ENCODE measurements at places on chromosomes 16 and 17.

DNA sequence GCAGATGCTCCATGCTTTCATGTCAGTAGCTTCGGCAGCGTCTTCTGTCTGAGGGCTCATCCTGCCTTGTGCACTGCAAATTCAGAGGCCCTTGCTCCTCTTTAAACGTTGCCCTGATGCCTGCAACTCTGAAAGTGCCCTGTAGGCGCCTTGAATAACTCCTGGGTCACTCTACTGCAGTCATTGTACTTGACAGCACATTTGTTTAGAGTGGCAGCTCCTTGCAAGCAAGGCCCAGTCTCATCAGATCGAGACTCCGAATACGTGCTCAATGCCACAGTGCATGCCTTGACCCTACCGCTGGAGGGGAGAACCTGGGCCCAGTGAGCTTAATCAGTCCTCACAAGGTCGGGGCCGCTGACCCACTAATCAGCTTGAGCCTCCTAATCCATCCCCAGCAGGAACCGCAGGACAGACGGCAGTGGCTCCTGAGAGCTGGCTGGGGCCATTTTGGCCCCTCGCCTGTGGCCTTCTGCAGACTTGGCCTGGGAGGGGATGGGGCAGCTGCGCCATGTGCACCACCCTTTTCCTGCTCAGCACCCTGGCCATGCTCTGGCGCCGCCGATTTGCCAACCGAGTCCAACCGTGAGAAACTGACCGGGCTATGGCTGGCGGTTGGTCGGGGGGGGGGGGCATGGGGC lies at the start of gene PRCD:
PRCD (plus strand) TSS at position 414 of the 641 bp plus-strand sequence; CDS start at position 512, 98 bp downstream.
- DNase-seq = no peak
- no peaks in the 10 kb centered on the region for H3K36me3 ChIP-seq
- H3K27me3 ChIP-seq = peaks cover 59% of the 10 kb centered on the region
- no peak within 1 kb of the TSS for H3K27ac ChIP-seq
- no peaks in the 10 kb centered on the region for H3K4me1 ChIP-seq

- H3K27me3 ChIP-seq = no peaks in the 10 kb centered on the region
- DNase-seq = peak; percentile 31
- peak overlapping the region; percentile 43 for H3K4me3 ChIP-seq
- peaks cover 4% of the 10 kb centered on the region for H3K36me3 ChIP-seq
Measured at GRCh38 chr17:49388290-49388640, 26.2 kb upstream of the ZNF652 start.

- H3K4me1 ChIP-seq = peaks cover 13% of the 10 kb centered on the region
- H3K4me3 ChIP-seq = no peak overlapping the region
- H3K36me3 ChIP-seq = peaks cover 48% of the 10 kb centered on the region
- no peak overlapping the region for H3K27ac ChIP-seq
- no peak for DNase-seq
Measured at GRCh38 chr17:75697651-75698291, 23.5 kb upstream of the ITGB4 start.

DNA sequence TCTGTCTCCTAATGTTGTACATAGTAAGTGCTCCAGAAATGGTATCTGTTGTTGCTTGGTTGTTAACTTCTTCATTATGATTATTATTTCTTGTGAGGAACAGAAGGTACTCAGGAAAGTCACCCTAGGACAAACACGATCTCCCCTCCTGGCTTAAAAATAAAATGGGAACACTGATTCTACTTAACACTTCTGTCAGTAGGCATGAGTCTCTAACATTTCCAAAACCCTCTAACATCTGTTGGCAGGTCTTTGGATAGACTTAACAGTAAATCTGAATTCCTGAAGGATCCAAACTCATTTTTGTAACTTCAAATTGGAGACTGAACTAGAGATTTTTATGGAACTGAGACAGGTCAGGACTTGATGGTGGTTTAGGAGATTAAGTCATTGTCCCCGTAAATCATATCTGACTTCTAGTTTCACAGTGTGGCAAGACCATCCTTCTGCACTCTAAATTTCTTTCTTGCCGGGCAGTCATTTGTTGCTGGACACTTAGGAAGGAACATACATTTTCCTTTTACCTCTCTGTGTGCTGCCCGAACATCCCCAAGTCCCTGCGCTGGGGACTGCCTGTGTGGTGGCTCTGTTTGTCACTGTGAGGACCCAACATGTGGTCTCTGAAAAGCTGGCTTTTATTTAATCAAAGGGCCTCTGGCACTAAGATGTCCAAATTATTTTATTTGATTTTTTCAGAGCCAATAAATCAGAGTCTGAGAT lies 149.9 kb downstream of the NPIPB5 start:
- H3K27me3 ChIP-seq = peaks cover 10% of the 10 kb centered on the region
- no peak overlapping the region for H3K27ac ChIP-seq
- DNase-seq = no peak
- H3K36me3 ChIP-seq = no peaks in the 10 kb centered on the region
- no peaks in the 10 kb centered on the region for H3K4me1 ChIP-seq
- H3K4me3 ChIP-seq = no peak overlapping the region

DNA sequence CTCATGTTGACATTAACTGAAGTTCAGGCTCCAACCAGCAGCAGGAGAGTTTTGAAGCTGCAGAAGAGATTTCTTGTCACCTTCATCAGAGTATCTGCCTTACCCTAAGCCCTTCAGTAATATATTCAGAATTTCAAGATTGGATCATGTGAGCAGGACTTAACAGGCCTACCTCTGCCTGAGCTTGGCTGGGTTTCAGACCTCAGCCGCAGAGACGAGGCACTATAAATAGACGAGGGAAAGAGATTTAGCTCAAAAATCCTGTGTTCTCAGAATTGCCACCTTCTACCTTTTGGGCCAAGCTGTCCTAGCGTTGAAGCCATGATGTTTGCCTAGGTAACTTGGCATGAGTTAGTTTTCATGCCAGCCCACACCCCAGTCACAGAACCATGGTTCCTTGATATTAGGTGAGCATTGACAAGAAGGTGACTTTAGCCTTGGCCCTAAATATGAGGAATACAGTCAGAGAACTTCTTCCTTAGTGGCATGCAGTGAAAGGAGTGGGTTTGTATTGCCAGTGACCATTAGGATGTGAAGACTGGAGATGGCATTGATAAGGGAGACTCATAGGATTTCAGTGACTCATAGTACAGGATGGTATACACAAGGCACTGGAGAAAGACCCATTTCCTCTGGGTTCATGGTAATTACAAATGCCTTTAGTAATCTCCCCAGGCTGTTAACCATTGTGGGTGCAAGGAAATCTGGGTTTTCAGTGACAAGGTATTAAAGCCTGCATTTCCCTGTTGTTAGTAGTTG lies 224.3 kb downstream of the MSI2 start:
- peaks cover 6% of the 10 kb centered on the region for H3K36me3 ChIP-seq
- no peaks in the 10 kb centered on the region for H3K27me3 ChIP-seq
- no peak overlapping the region for H3K27ac ChIP-seq

- peak overlapping the region; percentile 91 for H3K4me3 ChIP-seq
- DNase-seq = no peak
- H3K27me3 ChIP-seq = no peaks in the 10 kb centered on the region
- H3K4me1 ChIP-seq = peaks cover 27% of the 10 kb centered on the region
Measured at GRCh38 chr16:67658849-67659674, 998 bp downstream of the ACD start.

DNA sequence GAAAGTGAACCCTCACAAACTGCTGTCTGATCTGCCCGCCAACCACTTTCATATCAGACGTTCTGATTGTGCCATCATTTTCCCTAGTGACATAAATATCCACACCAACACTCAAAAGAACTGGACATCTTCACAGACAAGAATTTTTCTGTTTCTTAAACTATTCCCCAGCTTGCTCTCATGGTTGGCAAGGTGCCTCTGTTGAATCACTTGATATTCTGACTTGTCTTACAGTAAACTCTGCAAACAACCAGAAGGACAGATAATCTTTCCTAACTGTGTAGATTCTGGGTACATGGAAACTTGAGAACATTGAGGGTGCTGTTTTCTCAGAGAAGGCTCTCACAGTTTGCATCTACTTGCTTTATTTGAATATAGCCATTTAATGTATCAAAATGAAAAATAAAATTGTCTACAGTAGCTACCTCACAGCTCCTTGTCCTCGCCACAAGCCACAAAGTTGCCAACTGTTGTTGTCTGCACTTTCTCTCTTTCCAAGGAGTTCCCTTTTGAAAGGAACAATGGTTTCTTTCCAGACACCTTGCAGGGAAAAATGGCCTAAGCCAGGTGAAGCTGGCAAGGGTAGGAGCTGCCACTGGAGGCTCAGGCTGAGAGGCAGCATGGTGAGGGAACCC lies 46.0 kb upstream of the ADAMTS18 start:
- no peak overlapping the region for H3K4me3 ChIP-seq
- DNase-seq = no peak
- H3K36me3 ChIP-seq = no peaks in the 10 kb centered on the region
- no peak overlapping the region for H3K27ac ChIP-seq
- H3K4me1 ChIP-seq = no peaks in the 10 kb centered on the region
- peaks cover 16% of the 10 kb centered on the region for H3K27me3 ChIP-seq

DNA sequence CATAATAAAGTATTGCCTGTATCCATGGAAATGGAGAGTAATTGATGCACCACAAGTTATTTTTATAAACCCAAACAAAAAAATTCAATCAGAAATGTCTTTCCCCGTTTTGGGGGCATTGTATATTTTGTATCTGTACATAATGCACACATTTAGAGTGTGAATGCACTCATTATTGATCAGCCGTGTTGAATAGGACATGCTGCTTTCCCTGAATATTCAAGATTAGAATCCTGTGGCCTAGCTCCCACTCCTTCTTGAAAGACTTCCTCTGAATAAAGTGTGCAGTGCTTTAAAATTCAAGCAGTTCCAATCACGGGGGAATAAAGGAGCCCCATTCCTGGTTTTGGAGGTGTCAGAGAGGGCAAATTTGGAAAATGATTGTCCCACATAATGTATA lies 103.8 kb upstream of the TOX3 start:
- DNase-seq = no peak
- H3K4me1 ChIP-seq = no peaks in the 10 kb centered on the region
- no peak overlapping the region for H3K4me3 ChIP-seq
- peaks cover 7% of the 10 kb centered on the region for H3K27me3 ChIP-seq
- H3K27ac ChIP-seq = no peak overlapping the region

- peaks cover 28% of the 10 kb centered on the region for H3K27me3 ChIP-seq
- H3K4me3 ChIP-seq = no peak overlapping the region
- DNase-seq = no peak
- H3K36me3 ChIP-seq = no peaks in the 10 kb centered on the region
- no peak overlapping the region for H3K27ac ChIP-seq
Measured at GRCh38 chr16:47884116-47884725, 271.6 kb downstream of the ABCC12 start.

DNA sequence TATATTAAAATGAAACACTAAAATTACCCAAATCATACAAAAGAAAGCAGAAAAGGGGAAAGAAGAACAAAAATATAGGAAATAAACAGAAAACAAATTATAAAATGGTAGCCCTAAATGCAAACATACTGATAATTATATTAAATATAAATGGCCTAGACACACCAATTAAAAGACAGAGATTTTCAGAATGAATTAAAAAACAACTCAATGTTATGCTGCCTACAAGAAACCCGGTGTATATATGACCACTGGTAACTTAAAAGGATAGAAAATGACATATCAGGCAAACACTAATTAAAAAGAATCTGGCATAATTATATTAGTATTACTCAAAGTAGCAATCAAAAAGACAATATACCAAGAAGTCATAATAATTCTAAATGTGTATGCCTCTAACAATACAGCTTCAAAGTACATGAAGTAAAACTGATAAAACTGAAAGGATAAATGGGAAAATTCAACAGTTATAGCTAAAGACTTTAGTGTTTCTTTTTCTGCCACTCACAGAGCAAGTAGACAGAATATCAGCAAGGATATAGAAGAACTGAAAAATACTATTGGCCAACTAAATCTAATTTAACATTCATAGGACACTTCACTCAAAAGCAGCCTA lies 7.5 kb upstream of the FAM20A start:
- H3K36me3 ChIP-seq = no peaks in the 10 kb centered on the region
- peaks cover 27% of the 10 kb centered on the region for H3K27me3 ChIP-seq
- no peak overlapping the region for H3K27ac ChIP-seq
- no peaks in the 10 kb centered on the region for H3K4me1 ChIP-seq
- H3K4me3 ChIP-seq = no peak overlapping the region
- DNase-seq = no peak

DNA sequence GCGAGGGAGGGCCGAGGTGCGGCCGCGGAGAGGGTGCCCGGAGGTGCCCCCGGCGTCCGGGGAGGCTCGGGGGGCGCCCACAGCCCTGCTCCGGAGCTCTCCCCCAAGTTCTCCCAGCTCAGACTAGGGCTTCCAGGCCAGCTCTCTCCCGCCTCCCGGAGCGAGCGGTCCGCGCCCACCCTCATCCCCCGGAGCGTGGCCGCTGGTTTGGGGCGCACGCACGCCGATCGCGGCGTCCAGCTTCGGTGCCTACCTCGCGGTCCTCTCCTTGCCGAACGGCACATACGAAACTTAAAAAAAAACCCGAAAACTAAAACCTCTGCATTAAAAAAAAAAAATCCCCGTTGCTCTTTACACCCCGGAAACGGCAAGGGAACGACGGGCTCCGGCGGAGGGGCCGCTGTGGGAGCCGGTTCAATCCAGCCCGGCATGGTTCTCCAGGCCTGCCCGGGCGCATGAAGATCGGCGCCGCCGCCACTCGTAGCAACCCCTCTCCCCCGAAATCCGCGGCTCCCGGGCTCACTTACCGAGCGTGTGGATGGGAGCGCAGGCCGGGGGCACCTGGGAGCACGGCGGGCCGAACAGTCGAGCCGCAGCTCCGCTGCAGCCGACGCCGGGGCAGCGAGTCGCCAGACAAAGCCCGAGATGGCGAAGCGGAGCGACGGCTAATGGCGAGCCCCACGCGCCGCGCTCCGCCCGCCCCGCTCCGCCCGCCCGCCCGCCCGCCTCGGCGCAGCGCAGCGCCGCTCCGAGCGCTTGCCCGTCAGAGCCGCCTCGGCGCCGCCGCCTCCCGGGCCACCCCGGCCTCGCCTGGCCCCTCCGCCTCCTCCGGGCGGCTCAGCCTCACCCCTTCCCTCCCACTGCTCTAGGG lies 973 bp upstream of the UBTF start:
- H3K4me3 ChIP-seq = peak overlapping the region; percentile 96
- DNase-seq = peak; percentile 51
- H3K27me3 ChIP-seq = no peaks in the 10 kb centered on the region
- H3K27ac ChIP-seq = peak overlapping the region; percentile 99
- H3K36me3 ChIP-seq = peaks cover 43% of the 10 kb centered on the region
- H3K4me1 ChIP-seq = peaks cover 43% of the 10 kb centered on the region

DNA sequence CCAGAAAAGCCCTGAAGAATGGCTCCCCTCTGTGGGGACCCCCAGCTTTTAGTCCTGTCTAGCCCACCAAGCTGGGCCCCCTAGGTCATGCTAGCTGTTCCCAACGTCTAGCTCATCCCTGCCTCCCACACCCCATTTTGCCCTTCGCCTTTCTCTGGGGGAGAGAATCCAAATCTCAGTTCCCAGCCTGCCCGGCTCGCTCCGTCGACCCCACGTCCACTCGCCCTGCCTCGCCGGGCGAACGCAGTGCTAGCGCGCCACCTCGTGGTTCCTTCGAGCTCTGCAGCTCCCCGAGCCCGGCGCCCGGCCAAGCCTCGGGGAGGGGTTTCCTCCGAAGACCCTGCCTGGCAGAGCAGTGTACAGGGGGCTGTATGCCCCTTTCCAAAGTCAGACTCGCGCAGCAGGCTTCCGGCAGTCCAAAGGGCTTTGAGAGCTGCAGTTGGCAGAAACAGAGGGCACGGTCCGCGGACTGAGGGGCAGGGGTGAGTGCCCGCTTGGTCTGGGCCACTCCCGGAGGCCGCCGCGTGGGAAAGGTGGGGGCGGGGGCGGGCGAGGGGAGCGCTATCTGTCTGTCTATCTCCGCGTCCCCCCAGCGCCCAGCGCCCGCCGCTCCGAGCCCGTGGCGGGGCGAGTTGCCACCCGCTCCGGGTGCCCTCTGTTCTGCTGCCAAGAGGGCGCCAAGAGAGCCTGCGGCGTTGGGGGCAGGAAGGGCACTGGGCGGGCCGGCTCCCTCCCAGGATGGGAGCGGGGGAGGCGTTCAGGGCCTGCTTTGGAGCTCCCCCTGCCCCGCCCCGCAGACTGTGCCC lies 1.7 kb upstream of the DLX3 start:
- H3K4me1 ChIP-seq = peaks cover 24% of the 10 kb centered on the region
- no peak overlapping the region for H3K27ac ChIP-seq
- peaks cover 6% of the 10 kb centered on the region for H3K36me3 ChIP-seq
- H3K27me3 ChIP-seq = peaks cover 91% of the 10 kb centered on the region
- DNase-seq = peak; percentile 73

Data from central memory CD8-positive, alpha-beta T cell (primary cell).